T-cell (primary cell): ENCODE measurements at places on chromosomes 2 and 18. TPM values are rescaled to one million over a fixed set of nuclear protein-coding genes. Genes with fewer than 3 reads are reported as not detected.

- H3K4me3 ChIP-seq = no peak overlapping the region
- H3K36me3 ChIP-seq = no peaks in the 10 kb centered on the region
- no peak overlapping the region for H3K27ac ChIP-seq
- no peaks in the 10 kb centered on the region for H3K27me3 ChIP-seq
- peak; percentile 37 for DNase-seq
These were observed 38.0 kb downstream of the CABYR start for GRCh38 chr18:24176727-24177416.

ZNF804A gene
- total RNA-seq = 0.06 TPM

DNA sequence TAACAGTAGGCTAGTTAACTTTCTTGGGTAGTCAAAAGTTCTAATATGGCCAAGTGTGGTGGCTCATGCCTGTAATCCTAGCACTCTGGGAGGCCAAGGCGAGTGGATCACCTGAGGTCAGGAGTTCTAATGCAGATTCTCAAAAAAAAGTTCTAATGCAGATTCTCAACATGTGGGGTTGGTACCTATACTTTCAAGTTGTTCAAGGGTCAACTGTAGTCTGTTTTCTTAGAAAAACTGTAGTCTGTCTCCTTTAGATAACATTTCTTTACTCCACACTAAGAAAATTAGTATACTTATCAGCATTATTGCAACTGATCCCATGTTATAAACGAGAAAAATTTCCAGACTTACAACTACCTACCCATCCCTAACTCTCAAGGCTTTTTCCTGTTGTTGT, 16.6 kb downstream of the INO80D start:
- no peak for DNase-seq
- H3K27ac ChIP-seq = no peak overlapping the region
- no peaks in the 10 kb centered on the region for H3K36me3 ChIP-seq
- no peak overlapping the region for H3K4me3 ChIP-seq
- H3K4me1 ChIP-seq = no peaks in the 10 kb centered on the region
- no peaks in the 10 kb centered on the region for H3K27me3 ChIP-seq

DNA sequence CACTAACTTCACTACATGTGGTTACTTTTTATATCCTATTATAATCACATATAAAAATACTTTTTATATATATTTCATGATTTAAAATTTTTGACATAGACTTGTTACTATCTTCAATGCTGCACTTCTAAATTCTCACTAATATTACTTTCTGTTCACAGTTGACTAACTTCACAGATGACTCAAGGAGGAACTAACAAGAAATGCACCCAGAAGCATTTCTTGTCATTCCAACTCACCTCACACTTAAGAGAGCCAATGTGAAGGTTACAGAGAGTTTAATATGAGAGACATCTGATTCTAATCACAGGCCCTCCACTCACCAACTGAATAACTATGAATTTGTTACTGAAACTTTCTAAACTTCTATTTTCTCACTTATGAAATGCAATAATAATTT, 399.8 kb upstream of the SLC8A1 start:
- no peaks in the 10 kb centered on the region for H3K36me3 ChIP-seq
- no peaks in the 10 kb centered on the region for H3K4me1 ChIP-seq
- no peak for DNase-seq
- no peaks in the 10 kb centered on the region for H3K27me3 ChIP-seq
- no peak overlapping the region for H3K4me3 ChIP-seq

DNA sequence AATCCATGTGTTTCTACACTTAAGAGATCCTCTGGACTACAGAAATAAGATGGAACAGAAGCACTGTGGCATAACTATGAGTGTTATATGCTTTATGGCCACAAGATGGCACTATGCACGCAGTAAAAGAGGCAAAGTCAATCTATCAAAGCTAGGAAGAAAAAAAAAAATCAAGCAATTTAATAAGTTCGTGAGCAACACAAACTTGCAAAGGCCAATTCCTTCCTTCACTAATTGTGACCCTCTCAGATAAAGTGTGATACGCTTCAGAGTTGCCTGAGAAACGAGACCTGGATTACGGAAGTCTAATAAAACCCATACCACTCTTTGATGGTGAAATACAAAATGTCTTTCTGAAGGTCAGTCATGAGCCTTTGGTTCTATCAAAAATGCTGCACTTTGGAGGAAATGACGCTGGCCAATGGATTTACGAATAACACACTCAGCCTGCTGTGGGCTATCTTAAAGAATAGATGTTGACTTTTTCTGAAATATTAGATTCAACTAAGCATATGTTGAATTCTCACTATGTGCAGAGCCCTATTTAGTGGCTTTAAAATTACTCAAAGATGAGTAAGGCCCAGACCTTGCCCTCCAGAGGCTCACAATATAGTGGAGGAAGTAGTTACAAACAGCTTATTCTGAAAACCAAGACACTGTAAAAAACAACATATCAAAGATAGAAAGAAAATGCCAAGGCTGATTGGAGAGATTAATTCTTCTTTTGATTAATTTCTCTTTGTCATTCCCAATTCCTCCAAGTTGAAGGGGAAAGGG, 35.5 kb upstream of the TTR start:
- H3K4me3 ChIP-seq = no peak overlapping the region
- H3K27ac ChIP-seq = no peak overlapping the region
- H3K4me1 ChIP-seq = no peaks in the 10 kb centered on the region
- peak; percentile 12 for DNase-seq

MOGAT1 gene
- total RNA-seq = not detected

- H3K4me1 ChIP-seq = no peaks in the 10 kb centered on the region
- no peak overlapping the region for H3K4me3 ChIP-seq
- H3K36me3 ChIP-seq = no peaks in the 10 kb centered on the region
- no peak overlapping the region for H3K27ac ChIP-seq
These were observed 91.0 kb downstream of the SPTBN1 start for GRCh38 chr2:54546923-54547720.

DNA sequence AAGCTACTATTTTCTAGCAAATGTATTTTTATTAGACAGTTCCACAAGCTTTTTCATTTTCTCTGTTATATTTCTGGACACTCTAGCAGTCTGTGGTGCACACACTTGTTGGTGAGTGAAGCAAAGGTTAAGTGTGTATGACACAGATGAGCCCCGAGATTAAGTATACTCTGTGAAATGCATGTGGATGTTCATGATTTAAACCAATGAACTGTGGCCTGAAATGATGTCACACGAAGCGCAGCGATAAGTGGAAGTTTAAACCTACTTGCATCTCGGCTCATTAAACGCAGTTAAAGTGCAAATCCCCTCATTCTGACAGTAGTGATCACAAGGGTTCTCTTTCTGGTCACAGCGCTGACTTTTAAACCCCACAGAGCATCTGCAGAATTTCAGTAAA, 1488.8 kb upstream of the NXPH2 start:
- H3K36me3 ChIP-seq = no peaks in the 10 kb centered on the region
- no peaks in the 10 kb centered on the region for H3K4me1 ChIP-seq
- H3K27ac ChIP-seq = no peak overlapping the region
- H3K27me3 ChIP-seq = no peaks in the 10 kb centered on the region

GRCh38 chr2:226337941-226338600, 461.5 kb downstream of the IRS1 start:
- DNase-seq = no peak
- no peak overlapping the region for H3K4me3 ChIP-seq
- H3K4me1 ChIP-seq = no peaks in the 10 kb centered on the region
- H3K27me3 ChIP-seq = peaks cover 6% of the 10 kb centered on the region

PSMA8 gene
- total RNA-seq = 0.35 TPM

GRCh38 chr2:159157361-159158209, 128.9 kb downstream of the WDSUB1 start:
- H3K36me3 ChIP-seq = no peaks in the 10 kb centered on the region
- peaks cover 7% of the 10 kb centered on the region for H3K27me3 ChIP-seq
- no peak overlapping the region for H3K4me3 ChIP-seq
- DNase-seq = no peak

IL1RN gene
- not detected for total RNA-seq

DNA sequence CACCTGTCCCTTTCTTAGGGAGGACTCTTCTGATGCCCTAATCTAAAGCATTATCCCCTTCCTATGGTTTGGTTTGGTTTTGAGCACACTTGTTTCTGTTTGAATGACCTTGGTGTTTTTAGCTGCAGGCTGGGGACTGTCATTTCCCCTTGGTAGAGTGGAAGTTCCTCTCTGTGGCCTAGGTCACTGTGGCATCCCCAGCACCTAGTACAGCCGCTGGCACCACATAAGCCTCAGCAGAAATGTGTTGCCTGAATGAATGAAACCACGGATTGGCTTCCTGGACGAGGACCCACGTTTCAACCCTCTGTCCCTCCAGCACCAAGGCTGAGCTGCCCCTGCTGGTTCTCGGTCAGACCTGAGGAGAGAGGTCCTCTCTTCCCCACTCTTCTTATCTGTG, 159.9 kb downstream of the CTIF start:
- no peaks in the 10 kb centered on the region for H3K36me3 ChIP-seq
- no peak overlapping the region for H3K27ac ChIP-seq
- DNase-seq = no peak
- peaks cover 5% of the 10 kb centered on the region for H3K27me3 ChIP-seq
- H3K4me1 ChIP-seq = no peaks in the 10 kb centered on the region

DNA sequence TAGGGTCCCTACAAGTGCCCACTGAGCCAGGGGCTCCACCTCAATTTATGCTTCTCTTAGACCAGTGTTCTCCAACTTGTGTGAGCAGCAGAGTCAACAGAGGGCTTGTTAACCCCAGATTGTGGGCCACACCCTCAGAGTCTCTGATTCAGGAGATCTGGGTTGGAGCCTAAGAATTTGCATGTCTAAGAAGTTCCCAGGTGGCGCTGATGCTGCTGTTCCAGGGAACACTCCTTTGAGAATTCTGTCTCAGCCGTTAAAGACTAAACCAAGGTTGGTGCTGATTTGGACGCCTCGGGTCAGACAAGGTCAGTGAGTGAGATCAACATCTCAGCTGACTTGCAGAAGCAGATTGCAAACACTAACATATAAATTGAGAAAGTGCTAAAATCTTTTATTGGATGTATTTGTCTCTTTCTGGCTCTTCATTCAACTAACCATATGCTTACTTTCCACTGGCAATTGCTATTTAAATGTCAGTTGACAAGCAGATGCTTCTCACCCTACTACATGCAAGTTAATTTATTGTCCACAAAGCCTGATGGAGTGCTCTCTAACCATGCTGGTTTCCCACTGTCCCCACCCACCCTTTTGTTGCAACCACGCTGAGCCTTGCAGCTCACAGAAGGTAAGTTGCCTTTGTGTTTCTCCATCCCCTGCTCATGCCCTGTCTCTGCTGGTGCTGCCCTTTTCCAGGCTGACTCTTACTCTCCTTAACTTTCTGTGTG, 31.5 kb downstream of the LYPD1 start:
- H3K27ac ChIP-seq = no peak overlapping the region
- H3K4me1 ChIP-seq = no peaks in the 10 kb centered on the region
- H3K27me3 ChIP-seq = no peaks in the 10 kb centered on the region
- H3K36me3 ChIP-seq = no peaks in the 10 kb centered on the region
- no peak overlapping the region for H3K4me3 ChIP-seq
